ENCODE measurements at places on chromosomes 3 and 15.

- no peak for DNase-seq
These were observed 20.5 kb downstream of the DNASE1L3 start for GRCh38 chr3:58190291-58190690.

DNA sequence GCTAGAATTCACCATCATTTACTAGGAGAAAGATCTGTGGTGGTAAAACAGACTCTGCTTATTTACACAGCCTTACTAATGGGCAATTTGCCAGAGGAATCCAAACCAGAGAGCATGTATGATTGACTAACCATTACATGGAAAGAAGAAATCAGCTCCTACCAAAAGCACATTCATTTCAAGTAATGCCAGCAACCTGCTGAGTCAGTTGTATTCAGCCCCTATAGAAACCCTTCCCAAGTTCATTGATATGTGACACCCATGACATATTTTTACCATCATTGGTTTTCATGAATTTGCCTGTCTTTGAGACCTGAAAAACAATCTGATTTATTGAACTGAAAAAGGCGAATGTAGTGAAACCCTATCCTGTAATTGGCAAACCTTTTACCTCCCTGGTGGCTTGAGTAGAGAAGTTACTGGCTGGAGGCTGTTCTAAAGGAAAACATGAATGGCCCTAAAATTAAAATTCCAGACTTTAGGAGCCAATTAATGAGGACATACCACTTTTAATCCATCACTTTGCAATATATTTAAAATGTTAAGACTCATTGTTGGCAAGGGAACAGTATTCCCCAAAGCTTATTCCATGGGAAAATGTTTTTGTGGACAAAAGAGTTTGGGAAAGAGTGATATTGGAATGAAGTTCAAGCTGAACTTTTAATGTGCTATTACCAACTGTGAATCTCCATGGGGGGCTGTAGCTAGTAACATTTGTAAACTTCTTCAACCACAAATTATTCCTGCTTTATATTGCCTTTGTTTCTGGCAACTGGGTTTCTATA lies 542.9 kb downstream of the FHIT start:
- DNase-seq = no peak

DNA sequence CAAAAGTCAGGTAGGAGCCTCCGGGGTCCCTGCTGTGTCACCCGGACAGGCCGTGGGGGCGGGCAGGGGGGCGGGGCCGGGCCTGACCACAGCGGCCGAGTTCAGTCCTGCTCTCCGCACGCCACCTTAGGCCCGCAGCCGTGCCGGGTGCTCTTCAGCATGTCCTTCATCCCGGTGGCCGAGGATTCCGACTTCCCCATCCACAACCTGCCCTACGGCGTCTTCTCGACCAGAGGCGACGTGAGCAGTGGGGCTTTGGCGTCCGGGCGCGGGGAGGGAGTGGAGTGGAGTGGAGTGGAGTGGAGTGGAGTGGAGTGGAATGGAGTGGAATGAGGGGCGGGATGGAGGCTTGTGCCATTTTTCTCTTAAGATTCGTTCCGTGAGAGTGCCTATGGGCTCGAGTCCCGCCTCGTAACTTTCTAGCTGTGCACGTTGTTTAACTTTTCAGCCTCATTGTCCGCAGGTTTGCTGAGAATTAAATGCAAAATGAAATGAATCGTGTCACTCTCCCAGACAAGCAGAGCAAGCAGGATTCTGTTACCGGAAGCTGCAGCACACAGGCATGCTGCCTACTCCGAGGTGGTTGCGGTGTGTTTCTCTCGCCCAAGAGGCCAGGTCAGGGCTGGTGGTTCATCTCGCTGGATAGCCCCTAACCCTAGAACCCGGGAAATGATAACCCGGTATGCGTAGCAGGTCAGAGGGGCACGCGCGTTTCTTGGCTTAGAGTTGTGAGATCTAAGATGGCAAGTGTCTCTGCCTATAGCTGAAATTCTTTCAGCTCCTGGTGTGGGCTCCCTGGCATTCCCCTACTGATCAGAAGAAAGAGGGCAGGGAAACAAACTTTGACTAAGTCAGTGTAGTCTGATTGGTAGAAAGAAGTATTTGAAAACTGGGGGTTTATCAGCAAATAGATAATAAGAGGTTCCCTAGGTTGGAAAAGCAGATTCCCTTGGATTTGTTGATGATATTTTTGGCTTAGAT lies at the start of gene FAH:
TSS of gene FAH (plus strand) at position 104 of the 981 bp plus-strand sequence. CDS start at position 160, 56 bp downstream.
- no peak for DNase-seq

DNA sequence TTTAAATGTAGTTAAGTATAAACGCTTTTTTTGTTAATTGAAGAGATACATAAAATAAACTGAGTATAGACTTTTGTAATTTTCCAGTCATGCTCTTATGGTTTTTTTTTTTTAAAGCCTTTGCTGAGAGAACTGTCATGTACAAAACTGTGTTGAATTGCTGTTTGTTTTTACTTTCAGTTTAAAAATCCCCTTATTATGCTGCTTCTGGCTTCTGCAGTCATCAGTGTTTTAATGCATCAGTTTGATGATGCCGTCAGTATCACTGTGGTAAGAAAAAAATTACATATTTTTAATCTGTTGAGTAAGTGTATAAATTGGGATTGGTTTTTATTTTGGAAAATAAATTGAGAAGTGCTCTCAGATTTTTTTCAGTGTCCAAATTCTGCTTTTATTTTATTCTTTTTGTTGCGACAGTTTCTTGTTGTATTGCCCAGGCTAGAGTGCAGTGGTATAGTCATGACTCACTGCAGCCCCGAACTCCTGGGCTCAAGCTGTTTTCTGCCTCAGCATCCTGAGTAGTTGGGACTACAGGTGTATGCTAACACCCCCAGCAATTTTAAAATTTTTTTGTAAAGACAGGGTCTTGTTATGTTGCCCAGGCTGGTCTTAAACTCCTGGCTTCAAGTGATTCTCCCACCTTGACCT lies 40.7 kb downstream of the ATP2C1 start:
- no peak for DNase-seq

DNA sequence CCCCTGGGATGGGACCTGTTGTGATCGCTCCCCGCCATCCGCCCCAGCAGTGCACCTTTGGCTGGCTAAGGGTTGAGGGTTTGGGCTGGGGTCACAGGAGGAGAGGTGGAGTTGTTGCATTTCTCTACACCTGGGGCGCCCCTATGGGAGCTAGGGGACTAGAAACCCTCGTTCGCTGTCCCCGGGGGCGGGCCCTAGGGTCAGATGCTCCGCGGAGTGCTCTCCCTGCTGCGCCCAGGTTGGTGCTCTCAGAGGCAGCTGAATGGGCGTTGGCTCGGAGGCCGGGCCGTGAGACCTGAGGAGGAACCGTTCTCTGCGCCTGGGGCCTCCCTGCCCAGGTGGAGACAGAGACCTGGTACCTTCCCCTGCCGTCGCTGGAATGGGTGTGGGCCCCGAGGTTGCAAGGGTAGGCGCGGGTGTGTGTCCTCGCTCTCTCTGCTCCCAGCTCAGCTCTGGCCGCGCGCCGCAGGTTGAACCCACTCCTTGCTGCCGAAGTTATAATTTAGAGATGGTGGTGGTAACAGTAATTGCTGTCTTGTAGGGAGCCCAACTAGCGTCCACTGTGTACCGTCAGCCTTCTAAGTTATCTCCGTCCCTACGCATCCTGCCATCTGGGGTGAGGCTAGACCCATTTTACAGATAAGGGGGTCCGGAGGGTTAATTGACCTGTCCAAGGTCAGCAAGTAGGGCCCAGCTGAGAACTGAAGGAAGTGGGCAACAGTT lies 965 bp downstream of the FLNB start:
- no peak for DNase-seq

DNA sequence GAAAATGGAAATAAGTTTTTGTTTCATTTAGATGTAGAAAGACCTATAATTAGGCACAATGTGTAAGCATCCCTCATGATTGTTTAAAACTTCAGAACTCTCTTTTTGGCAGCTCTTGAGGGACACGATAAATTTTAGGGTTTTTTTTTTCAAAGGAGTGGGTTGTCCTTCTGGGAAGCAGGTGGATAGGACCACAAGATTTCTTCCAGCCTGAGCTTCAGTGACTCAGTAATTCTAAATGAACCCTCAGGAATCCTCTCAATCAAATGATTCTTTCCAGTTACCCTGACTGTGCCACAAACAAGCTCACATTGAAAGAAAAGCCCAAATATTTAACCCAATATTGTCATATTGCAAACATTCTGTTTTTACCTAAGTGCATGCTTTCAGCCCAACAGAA lies 45.1 kb downstream of the COL8A1 start:
- DNase-seq = no peak

DNA sequence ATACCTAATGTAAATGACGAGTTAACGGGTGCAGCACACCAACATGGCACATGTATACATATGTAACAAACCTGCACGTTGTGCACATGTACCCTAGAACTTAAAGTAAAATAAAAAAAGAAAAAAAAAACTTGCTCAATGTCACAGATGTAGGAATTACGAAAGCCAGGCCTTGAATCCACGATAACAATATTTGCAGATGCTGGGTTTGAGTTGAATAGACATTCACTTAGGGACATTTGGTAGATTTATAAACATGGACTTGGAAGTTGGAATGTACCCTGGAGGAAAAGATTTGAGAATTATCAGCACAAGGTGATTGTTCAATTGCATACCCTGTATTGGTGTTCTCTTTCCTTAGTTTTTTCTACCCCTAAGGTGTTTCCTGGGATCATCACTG lies 260.2 kb upstream of the PEX5L start:
- DNase-seq = no peak

- DNase-seq = no peak
These were observed 1002.8 kb downstream of the NAALADL2 start for GRCh38 chr3:175861916-175862315.

GRCh38 chr3:87228316-87228715 lies 1.2 kb downstream of the CHMP2B start:
- DNase-seq = no peak

- DNase-seq = no peak
These were observed 1.6 kb upstream of the FHIT start for GRCh38 chr3:61252836-61253235.

DNA sequence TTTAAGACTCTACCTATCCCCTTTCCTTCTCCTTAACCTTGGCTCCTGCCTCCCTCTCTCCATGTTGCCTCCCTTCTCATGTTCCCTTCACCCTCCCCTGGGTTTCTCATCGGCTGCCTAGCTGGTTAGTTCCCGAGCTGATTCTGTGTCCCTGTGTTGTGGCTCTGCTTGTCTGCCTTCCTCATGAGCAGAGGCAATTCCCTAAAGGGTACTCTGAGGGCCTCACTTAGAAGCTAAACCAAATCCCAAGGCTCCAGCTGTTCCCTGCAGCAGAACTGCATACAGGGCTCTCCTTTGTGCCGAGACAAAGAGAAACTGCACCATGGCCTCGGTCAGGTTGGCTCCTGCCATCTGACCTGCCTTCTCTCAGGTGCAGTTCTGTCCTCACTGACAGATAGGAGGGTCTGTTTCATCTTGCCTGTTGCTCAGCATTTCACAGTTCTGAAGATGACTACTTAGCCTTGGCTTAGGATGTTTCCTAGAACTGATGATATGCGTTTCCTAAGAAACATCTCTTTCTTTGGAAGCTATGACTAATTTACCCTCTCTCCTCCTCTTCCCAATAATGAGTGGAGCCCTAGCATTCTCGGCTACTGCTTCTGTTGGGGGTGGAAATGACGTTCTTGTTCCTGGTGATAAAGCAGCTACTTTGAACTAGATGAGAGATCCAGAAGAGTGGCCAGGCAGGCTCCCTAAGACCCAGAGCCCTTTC lies 27.1 kb downstream of the DUOX1 start:
- DNase-seq = no peak

GRCh38 chr3:195542698-195543499 lies at the start of gene PPP1R2:
Gene PPP1R2, minus strand, starts transcription at chr3:195543325. Its CDS starts 300 bp downstream, at chr3:195543025.
- DNase-seq = peak; percentile 70

GRCh38 chr3:115074502-115074901 lies 72.6 kb downstream of the ZBTB20 start:
- DNase-seq = no peak

- no peak for DNase-seq
These were observed 1.5 kb downstream of the IGF2BP2 start for GRCh38 chr3:185823078-185824044.

DNA sequence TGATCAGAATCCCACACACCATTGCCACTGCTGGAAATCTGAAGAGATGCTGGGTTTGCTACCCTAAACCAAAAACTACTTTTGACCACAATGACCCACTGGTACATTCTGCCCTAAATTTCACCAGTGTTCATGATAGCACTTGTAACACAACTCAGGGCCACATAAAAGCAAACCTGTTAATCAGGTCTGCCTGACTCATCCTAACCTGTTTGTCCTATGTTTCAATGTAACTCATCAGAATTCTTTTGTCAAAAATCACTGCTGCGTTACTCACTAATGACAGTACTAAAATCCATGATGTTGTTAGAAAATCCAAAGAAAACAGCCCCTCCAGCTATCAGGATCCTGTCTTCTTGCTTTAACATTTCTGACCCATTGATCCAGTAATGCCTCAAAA lies 55.6 kb upstream of the XCR1 start:
- no peak for DNase-seq

DNA sequence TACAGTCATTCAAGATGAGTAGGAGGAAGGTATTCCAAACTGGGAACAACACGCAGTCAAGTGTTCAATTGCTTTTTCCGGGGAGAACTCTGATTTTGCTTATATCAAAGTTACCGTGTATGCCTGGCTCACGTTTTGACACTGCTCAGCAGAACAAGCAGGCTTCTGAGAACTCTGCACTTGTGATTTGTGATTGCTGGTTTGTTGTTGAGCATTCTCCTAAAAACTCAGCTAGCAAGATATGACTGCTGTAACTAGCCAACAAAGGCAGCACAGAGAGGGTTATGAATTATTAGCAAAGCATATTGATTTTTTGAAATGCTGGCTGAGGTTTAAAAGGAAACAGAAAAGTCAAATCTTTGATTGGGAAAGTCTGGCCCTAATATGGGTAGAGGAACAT lies 151.7 kb downstream of the ZPLD1 start:
- DNase-seq = no peak

- no peak for DNase-seq
These were observed 11.3 kb upstream of the OXSR1 start for GRCh38 chr3:38154033-38154494.

- no peak for DNase-seq
These were observed 8.5 kb downstream of the ITPKA start for GRCh38 chr15:41501931-41502794.

- no peak for DNase-seq
These were observed 15.8 kb downstream of the ITGA11 start for GRCh38 chr15:68416158-68416535.

- no peak for DNase-seq
These were observed 2.0 kb downstream of the DCUN1D1 start for GRCh38 chr3:182978387-182978786.

DNA sequence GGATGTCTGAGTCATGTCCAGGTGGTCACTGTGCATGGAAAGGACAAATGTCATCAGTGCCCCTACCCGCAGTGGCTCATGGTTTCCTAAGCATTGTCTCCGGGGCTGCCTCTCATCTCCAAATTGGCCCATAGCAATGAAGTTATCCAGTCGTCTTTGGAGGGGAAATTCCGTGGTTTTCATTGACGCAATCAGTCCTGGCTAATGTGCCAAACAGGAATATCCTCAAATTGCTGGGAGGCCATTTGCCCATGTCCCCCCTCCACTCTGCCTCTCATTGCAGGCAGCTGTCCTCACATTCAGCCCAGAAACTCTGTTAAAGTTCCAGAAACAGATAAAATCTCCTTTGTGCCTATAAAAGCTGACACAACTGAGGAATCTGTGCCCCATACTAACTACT lies 81.6 kb downstream of the MCTP2 start:
- DNase-seq = no peak
